Dermis microvascular lymphatic vessel endothelial cell (primary cell): ENCODE measurements at places on chromosomes 4 and X. TPM values are rescaled to one million over a fixed set of nuclear protein-coding genes. Genes with fewer than 3 reads are reported as not detected.

GPR82 gene
- not detected in 2 replicates for total RNA-seq

RADX gene
- under 0.01 and 0.26 TPM in 2 replicates for total RNA-seq

RAB40A gene
- 0.13 TPM in 1 of 2 replicates, not detected in the other for total RNA-seq

MED28 gene
- total RNA-seq: 15.8 and 27.3 TPM in 2 replicates

AREG gene
- under 0.01 and 0.13 TPM in 2 replicates for total RNA-seq

TMSB15C gene
- 4.7 and 10.9 TPM in 2 replicates for total RNA-seq

HSFX3 gene
- not detected in 2 replicates for total RNA-seq

HERC5 gene
- 1.4 and 3.4 TPM in 2 replicates for total RNA-seq

PPEF2 gene
- total RNA-seq: under 0.01 TPM in 1 of 2 replicates, not detected in the other

RGS12 gene
- 30.7 and 39.1 TPM in 2 replicates for total RNA-seq

- no peak for DNase-seq
Observed at GRCh38 chrX:83336454-83336853, 171.6 kb upstream of the POU3F4 start.

- no peak for DNase-seq
Observed at GRCh38 chrX:126394681-126395080, 157.9 kb downstream of the DCAF12L1 start.

GRCh38 chrX:50697691-50698090 lies 116.3 kb downstream of the SHROOM4 start:
- DNase-seq: no peak

GRCh38 chr4:28211676-28212470 lies 1351.2 kb downstream of the STIM2 start:
- DNase-seq: no peak

DNA sequence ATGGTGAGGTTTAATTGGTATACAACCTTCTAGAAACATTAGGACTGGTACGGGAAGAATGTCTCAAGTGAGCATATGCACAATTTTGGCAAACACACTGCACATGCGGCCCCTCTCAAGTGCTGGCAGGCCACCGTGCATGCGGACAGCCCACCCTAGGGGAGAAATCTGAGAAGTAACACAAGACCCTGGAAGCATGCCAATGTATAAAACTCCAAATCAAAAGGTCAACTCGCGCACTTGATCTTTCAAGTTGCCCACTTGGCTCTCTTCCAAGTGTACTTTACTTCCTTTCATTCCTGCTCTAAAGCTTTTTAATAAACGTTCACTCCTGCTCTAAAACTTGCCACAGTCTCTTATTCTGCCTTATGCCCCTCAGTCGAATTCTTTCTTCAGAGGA lies 488.3 kb downstream of the CFAP47 start:
- no peak for DNase-seq

- DNase-seq: peak; percentile 99
Observed at GRCh38 chr4:139419388-139419914, 34.5 kb upstream of the RAB33B start.

GRCh38 chr4:159433337-159433736 lies 330.5 kb downstream of the RAPGEF2 start:
- DNase-seq: no peak

DNA sequence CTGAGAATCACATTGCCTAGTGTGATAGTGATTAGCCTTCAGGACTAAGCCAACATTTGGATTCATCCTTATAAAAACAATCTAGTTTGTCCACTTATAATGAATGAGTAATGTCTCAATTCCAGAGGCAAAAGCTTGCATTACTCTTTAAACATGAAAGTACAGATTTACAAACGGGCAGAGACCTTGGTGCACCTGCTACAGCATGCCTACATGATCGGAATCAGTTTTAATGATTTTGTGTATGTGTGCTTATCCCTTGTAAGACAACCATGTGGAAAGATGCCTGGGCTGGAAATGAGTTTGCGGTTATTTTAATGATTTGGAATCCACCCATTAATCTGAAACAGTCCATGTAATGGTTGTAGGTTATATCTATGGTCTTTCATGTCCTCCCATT lies 572.7 kb downstream of the KLHL13 start:
- no peak for DNase-seq

GRCh38 chr4:106034751-106035150 lies 139.5 kb downstream of the NPNT start:
- DNase-seq: no peak

DNA sequence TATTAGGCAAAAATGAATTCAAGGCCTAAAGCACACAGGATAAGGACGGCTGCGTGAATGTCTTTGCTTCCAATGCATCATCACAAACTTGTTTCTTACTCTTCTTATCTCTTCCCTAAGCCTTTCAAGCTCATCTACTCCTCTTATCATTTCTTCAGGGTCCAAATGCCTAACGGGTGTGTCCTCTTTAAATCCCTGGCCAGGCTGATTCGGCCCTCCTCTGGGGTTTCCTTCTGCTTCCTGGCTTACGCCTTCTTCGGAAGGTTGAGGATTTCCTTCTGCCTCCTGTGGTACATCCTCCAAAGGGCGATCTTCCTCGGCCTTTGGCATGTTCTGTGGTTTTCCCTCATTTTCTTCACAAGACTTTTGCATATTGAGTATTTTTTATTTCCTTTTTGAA lies 1.3 kb downstream of the TCEAL8 start:
- no peak for DNase-seq

- peak; percentile 64 for DNase-seq
Observed at GRCh38 chr4:26081795-26082498, 167.9 kb downstream of the SMIM20 start.

GRCh38 chr4:175946472-175947116 lies 119.0 kb upstream of the WDR17 start:
- DNase-seq: no peak
